ENCODE measurements at places on chromosomes 11 and 22.
A peak's percentile ranks its signal among the peaks of the same experiment; 100 is the strongest.

GRCh38 chr11:103832762-103833161, 203.7 kb upstream of the DDI1 start:
- DNase-seq, result no peak

DNA sequence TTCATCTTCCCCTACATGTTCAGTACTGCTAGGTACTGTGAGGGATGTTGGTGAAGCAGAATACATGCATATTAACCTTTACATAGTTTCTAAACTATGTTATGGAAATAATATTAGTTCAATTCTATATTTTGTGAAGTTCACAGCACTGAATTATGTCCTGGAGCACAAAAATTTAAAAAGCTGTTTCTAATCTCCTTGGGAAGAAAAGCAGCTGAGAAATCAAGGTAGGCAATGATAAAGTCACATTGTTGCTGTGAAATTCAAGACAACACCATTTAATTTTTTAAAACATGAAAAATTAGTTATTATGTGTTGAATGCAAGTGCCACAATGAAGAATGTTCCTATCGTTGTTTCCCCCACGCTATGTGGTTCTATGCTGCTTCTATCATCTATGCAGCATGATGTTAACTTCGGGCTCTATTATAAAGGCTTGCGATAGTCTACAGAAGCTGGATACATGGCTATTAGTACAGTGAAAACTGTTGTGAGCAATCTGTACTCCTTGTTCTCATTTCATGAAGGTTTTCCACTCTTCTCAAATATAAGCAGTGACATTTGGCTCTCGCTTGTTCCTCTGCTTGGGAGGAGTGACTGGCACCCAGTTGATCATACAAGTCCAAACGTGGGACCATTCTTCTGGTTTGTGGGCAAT, 164.3 kb downstream of the AASDHPPT start:
- no peak for DNase-seq

DNA sequence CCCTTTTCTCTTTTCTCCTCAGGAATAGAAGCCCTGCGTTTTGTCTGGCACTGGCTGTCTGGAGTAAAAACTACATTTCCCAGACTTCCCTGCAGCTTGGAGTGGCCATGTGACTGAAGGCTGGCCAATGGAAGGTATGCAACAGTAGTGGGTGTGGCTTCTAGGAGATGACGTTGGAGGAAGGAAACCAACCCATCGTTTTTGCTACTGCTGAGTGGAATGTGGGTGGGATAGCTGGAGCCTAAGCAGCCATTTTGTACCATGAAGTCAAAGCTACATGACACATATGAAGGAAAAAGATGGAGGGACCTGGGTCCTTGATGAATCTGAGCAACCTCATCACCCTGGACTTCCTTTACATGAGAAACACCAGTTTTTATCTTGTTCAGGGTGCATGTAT, 19.6 kb downstream of the FGF3 start:
- DNase-seq, result no peak

- no peak for DNase-seq
These were observed 101.8 kb downstream of the FEZ1 start for GRCh38 chr11:125394296-125394695.

DNA sequence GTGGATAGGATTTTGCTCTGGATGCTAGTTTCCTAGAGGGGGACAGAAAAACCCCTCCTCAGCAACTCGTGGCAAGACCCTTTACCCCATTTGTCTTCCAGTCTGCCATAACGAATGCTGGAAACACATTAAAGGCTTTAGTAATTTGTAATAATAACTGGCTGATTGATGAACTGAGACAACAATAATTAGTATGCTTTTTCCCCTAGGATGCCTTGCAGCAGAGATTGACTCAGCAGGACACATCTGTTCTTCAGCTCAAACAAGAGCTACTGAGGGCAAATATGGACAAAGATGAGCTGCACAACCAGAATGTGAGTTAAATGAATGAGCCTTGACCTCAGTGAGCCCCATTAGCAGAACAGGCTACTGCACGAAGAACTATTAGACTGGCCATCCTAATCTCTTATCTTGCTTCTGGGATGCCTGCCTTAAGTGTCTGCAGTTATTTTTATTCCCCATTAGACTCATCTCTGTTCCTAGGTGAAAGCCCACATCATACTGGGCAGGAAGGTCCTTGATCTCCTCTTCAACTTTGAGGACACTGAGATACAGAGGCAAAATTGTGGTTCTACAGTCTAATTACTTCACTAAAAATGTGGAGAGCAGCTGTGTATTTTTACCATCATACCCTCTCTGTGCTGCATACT, 32.9 kb upstream of the DLAT start:
- DNase-seq, result no peak

DNA sequence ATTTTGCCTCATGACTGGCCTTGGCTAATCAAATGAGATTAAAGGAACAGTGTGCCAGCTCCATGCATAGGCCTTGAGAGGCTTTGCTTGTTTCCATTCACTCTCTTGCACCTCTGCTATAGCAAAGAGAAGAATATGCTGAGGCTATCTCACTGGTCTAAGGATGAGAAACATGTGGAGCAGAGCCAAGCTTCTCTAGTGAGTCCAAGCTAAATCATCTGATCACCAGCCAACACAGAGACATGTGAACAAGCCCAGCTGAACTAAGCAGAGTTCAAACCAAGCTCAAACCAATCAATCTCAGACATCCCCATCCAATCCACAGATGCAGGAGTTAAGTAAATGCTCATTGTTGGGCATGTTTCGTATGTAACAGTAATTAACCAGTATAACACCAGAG, 69.4 kb upstream of the API5 start:
- no peak for DNase-seq

DNA sequence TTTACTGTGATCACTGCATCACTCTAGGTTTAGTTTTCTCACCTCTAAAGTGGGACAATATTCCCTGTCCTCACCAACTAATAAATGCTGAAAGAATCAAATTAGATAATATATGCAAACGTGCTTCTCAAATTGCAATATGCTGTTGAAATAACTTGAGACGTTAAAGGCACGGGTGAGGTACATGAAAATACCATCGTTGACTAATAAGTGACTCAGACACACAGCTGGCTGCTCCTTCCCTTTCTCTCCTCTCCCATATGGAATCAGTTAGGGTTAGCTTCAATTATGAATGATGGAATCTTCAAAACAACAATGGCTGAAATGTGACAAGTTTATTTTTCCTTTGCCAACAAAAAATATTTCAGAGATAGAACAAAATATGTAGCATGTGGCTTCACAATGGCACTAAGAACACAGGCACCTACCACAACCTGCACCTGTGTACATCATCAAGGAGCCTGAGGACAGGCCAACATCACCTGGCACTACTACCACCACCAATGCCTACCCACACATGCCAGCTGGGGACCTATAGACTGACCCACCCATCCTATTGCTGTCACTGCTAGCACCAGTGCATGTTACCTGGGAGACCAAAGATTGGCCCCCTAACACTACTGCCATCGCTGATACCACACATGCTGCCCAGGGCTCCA, 13.7 kb downstream of the GDPD4 start:
- DNase-seq, result no peak

- DNase-seq, result no peak
These were observed 9.1 kb upstream of the CTTN start for GRCh38 chr11:70389201-70389600.

GRCh38 chr11:47768101-47768612, 1.0 kb upstream of the FNBP4 start:
- peak; percentile 36 for DNase-seq

- DNase-seq, result no peak
These were observed 679 bp upstream of the DPP3 start for GRCh38 chr11:66479394-66480116.

GRCh38 chr22:47588578-47588960, 826.1 kb downstream of the TBC1D22A start:
- no peak for DNase-seq

All from CD4-positive, alpha-beta T cell treated with Interleukin-4 for 1 hour (primary cell).